ENCODE measurements at places on chromosomes 12 and 14.

GRCh38 chr12:66851134-66851533 is 172.3 kb upstream of the GRIP1 start:
- no peak for DNase-seq

GRCh38 chr12:12839873-12840579 is 26.9 kb downstream of the DDX47 start:
- DNase-seq, result no peak

- no peak for DNase-seq
Observed at GRCh38 chr12:122326586-122326985, 60.3 kb upstream of the VPS33A start.

GRCh38 chr12:62659453-62660295 is 193.0 kb downstream of the MON2 start:
- no peak for DNase-seq

DNA sequence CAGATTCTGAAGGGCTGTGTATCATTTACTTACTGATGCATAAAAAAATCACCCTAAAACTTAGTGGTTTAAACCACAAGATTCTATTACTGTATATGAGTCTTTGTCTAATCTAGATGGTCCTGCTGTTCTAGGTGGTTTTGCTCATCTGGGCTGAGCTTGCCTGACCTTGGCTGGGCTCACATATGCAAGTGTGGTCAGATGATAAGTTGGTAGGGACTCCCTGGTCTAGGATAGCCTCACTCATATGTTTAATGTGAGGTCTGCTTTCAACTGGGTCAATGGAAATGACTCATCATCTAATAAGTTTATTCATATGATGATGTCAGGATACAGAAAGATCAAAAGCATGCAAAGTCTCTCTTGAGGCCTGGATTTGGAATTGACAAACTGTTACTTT is 887.8 kb downstream of the TRHDE start:
- DNase-seq, result no peak

- DNase-seq, result no peak
Observed at GRCh38 chr12:119235197-119235751, 56.5 kb downstream of the HSPB8 start.

- DNase-seq, result no peak
Observed at GRCh38 chr12:131700271-131700670, 10.6 kb upstream of the SFSWAP start.

DNA sequence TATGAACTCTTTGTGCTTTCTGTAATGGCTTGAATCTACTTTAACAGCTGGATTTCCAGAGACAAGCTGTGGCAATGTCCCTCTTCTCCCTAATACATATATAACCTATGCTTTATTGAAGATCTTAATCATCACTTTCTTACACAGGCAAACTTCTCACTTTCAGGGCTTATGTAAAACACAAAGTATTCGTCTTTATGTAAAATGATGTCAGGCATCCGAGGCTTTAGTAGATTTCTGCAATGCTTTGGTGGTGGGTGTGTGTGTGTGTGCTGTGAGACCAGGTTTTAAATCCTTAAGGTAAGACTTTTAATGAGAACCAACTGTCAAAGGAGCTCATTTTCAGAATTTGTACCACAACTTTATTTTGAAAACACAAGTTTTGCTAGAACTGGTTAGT is 70.0 kb upstream of the HMGA2 start:
- DNase-seq, result no peak

GRCh38 chr12:22160396-22161003 is 114.5 kb downstream of the CMAS start:
- no peak for DNase-seq

DNA sequence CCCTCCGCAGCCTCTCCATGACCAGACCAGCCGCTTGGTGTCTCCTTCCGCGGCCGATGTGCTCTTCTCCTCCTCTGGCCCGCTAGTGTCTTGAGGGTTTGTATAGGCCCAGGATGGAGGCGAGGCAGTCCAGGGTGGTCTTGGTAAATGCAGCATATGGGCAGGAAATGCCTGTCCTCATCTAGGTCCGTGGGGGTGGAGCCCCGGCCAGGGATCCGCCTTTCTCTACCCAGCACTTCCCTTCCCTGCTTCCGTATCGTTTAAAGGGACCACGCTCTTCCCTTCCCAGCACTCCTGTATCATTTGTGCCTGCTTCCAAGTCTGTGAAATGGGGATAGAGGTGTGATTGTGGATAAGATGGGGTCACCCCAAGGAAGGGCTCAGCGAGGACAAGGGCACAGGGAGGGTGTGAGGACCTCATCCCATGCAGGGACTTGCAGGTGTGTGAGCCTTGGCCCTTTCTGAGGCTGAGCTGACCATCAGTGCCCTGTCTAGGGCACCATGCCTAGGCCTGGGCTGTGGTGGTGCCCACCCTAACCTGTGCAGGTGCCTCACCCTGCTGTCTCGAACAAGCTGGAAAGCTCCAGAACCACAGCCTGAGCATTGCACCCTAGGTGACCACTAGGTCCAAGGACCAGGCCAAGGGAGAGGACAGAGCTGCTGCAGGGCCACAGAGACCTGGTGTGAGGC is 326.8 kb upstream of the RTL1 start:
- DNase-seq, result no peak

DNA sequence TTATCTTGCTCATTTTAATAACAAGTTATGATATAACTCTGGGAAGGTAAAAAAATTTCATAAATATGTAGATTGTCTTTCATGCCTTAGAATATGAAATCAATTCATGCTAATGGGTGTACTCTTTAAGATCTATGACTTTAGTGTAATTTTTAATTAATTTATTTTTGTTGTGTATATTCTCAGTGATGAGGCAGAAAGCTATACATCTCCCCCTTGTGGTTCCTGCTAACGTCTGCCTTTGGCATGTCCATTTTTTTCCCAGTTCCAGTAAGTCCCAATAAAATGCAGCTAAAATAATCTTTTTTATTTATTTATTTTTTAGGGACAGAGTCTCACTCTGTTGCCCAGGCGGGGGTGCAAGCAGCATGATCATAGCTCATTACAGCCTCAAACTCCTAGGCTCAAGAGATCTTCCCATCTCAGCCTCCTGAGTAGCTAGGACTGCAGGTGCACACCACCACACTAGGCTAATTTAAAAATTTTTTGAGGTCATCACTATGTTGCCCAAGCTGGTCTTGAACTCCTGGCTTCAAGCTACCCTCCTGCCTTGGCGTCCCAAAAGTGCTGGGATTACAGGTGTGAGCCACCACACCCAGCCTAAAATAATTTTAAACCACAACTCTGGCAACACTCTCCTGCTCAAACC is 3.3 kb upstream of the CHURC1 start:
- no peak for DNase-seq
